EH (cell line): ENCODE measurements at places on chromosomes 6 and 20.

DNA sequence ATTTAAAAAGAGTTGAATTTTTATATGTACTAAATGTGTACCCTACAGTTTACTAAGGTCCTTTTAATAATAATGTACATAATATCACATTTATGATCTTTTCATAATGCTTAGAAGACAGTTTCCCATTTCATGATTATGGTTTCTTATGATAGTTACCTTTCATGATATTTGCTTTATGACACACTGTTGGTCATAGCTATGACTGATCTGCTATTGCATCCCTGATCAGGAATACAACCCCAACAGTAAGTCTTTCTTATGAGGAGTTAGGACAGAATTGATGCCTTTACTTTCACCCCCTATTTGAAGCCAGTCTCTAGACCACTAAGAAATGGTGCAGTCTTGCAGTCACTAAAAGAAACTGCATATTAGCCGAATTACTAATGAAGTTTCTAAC is 31.0 kb downstream of the LCA5 start:
- no peak for DNase-seq

- DNase-seq = peak; percentile 71
Measured at GRCh38 chr20:58374906-58375758, 13.9 kb upstream of the VAPB start.

- DNase-seq = peak; percentile 68
Measured at GRCh38 chr6:39791850-39792539, at the start of gene DAAM2. Gene DAAM2, plus strand, starts transcription at chr6:39792376. Its CDS starts 63,927 bp downstream, at chr6:39856303.

DNA sequence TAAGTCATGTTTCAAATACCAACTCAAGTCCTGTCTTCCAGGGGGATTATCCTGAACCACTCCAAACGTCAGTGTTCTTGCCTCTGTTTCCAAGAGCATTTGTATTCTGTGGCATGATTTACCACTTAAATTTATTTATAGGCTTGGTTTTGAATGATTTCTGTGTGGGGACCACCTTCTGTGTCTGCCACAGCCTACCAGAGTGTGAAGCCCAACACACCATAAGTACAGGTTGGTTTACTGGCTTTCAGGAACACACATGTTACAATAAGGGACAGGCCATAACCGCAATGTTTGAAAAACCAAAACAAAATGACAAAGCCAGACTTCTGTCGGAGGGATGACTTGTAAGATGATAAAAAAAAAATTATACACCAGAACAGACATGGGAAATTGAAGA is 56.5 kb upstream of the MAP3K7 start:
- DNase-seq = no peak

DNA sequence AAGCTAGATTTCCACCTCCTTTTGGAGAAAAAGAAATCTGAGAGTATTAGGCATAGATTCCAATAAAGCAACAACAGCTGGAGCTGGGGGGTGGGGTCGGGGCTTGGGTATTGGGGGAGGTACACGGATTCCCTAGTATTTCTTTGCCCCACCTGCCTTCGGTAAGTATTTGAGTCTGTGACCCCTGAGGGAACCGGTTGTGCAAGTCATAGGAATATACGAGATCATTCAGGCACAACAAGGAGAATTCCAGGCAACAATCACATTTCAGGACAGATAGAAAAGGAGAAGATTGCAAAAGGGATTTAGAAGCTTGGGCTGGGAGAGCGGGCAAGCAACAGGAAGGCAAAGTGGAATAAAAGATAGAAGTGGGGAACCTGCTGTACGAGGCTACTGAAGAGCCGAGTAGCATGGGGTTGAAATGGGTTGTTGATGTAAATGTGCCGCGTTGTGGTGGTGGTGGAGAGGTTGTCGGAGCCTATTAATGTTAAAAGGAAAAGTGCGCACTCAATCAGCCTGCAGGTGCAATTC is 148.9 kb downstream of the BCAS1 start:
- no peak for DNase-seq

DNA sequence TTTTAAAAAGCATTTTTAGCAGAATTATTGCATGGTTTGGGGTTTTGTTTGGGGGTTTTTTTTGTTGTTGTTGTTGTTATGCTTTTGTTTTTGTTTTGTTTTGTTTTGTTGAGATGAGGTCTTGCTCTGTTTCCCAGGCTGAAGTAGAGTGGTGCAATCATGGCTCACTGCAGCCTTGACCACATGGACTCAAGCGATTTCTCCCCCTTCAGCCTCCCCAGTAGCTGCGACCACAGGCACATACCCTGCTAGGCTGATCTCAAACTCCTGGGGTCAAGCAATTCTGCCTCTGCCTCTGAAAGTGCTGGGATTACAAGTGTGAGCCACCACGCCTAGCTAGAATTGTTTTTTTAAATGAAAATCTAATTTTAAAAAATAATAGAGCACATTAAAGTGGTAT is 35.7 kb downstream of the UBR2 start:
- no peak for DNase-seq

DNA sequence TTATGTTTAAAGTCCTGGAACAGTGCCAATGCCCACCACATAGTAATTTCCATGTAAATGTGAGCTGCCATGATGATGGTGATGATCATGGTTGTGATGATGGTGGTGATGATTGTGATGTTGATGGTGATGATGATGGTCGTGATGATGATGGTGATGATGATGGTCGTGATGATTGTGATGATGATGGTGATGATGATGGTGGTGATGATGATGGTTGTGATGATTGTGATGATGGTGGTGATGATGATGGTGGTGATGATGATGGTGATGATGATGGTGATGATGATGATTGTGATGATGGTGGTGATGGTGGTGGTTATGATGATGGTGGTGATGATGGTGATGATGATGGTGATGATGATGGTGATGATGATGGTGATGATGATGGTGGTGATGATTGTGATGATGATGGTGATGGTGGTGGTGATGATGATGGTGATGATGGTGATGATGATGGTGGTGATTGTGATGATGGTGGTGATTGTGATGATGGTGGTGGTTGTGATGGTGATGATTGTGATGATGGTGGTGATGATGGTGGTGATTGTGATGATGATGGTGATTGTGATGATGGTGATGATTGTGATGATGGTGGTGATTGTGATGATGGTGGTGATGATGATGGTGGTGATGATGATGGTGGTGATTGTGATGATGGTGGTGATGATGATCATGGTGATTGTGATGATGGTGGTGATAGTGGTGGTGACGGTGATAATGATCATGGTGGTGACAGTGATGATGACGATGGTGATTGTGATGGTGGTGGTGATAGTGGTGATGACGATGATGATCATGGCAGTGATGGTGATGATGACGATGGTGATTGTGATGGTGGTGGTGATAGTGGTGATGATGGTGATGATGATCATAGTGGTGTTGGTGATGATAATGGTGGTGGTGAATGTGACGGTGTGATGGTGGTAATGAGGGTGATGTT is 82.3 kb downstream of the PHACTR3 start:
- no peak for DNase-seq

- no peak for DNase-seq
Measured at GRCh38 chr20:47124181-47124717, 229.6 kb downstream of the EYA2 start.

- no peak for DNase-seq
Measured at GRCh38 chr6:25497383-25498040, 154.5 kb upstream of the SCGN start.

- no peak for DNase-seq
Measured at GRCh38 chr6:103675807-103676406, 1183.8 kb downstream of the HACE1 start.
